ENCODE measurements at places on chromosomes 5 and 9. TPM values are rescaled to one million over a fixed set of nuclear protein-coding genes. Genes with fewer than 3 reads are reported as not detected.

The INSL4 gene
- 15.8 TPM for total RNA-seq

The BTNL9 gene
- 0.88 TPM for total RNA-seq

The SLC1A3 gene
- total RNA-seq = not detected

The IFNK gene
- total RNA-seq = not detected

The CDH6 gene
- 0.19 TPM for total RNA-seq

The PCDHA1 gene
- total RNA-seq = 0.21 TPM

The TCF7 gene
- 16.6 TPM for total RNA-seq

The ASPN gene
- total RNA-seq = not detected

The LECT2 gene
- total RNA-seq = not detected
